Bone marrow (tissue), 2 donors: ENCODE measurements at places on chromosomes 11 and 22.

GRCh38 chr11:57073128-57073527, 84.4 kb downstream of the OR5AK2 start:
- DNase-seq, result no peak

- no peak for DNase-seq
Measured at GRCh38 chr11:44559207-44559939, 6.1 kb upstream of the CD82 start.

- peak; percentile 81 for DNase-seq
Measured at GRCh38 chr11:96303064-96303463, 39.9 kb downstream of the MAML2 start.

- no peak for DNase-seq
Measured at GRCh38 chr22:47132428-47132825, 370.0 kb downstream of the TBC1D22A start.

- DNase-seq, result no peak
Measured at GRCh38 chr22:43849731-43850130, 12.6 kb downstream of the SULT4A1 start.

GRCh38 chr11:79708319-79708932, 267.6 kb upstream of the TENM4 start:
- DNase-seq, result no peak

GRCh38 chr11:63007920-63008319, 7.7 kb downstream of the SLC22A8 start:
- DNase-seq, result no peak

- no peak for DNase-seq
Measured at GRCh38 chr11:116173941-116174911, 598.6 kb downstream of the BUD13 start.

- DNase-seq, result no peak
Measured at GRCh38 chr22:31603574-31603973, 58.4 kb downstream of the PISD start.

- no peak for DNase-seq
Measured at GRCh38 chr11:35390737-35391682, 28.3 kb downstream of the SLC1A2 start.

GRCh38 chr11:1567721-1568100, 4.4 kb downstream of the DUSP8 start:
- DNase-seq, result no peak

DNA sequence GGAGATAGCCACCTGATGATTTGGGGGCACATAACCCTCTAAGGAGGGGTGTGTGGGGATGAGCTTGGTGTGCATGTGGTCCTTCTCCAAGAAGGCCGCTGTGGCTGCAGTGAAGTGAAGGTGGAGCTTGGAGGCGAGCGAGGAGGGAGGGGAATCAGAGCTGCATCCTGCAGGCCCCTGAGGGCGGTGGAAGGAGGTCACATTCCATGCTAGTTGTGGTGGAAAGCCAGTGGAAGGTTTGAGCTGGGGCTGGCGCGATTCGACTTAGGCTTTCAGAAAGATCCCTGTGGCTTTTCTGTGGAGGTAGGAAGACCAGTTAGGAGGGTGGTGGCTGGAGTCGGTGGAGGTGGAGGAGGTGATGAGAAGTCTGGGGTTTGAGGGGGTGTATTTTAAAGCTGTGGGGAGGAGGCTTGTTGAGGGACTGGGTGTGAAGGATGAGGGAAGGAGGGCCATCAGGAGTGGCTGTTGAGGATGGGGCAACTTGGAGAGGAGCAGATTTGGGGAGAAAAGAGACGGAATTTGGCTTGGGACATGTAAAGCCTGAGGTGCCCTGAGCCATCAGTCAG, 62.0 kb downstream of the TBC1D22A start:
- no peak for DNase-seq
